Natural killer cell treated with Interleukin-12 subunit alpha and Interleukin-12 subunit beta and Interleukin-15 and Interleukin-18, amount 100 ng/mL, for 72 hours (primary cell): ENCODE measurements at places on chromosomes 16 and 17. TPM values are rescaled to one million over a fixed set of nuclear protein-coding genes. Genes with fewer than 3 reads are reported as not detected.

DNA sequence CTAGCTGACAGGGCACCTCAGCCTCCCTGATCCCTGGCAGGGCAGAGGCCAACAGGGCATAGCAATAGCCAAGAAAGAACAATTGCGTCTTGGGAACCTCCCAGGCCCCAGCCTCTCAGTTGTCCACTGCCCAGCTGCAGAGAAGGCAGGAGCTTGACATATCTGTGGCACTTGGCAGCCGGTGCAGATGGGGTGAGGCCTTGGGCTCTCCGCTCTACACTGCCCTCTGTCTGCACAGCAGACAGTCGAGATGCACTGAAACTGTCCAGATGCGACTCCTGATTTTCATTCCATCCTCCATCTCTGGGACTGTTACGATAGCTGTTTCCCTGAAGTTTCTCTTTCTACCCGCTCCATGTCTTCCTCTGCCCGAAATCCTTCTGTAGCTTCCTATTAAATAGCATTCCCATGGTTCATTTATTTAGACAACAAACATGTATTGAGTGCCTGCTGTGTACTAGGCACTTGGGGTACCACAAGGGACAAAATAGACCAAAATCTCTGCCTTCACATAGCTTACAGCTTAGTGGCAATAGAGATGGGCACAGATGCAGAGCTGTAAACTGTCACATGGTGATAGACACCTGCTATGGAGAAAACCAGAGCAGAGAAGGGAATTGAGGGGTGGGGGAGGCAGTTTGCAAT, 3.3 kb downstream of the POLR3E start:
- no peak for DNase-seq

GRCh38 chr17:34974794-34975785, 5.2 kb upstream of the LIG3 start:
- DNase-seq: no peak

- DNase-seq: no peak
Measured at GRCh38 chr16:5971924-5972323, 874.3 kb upstream of the EEF2KMT start.

- DNase-seq: no peak
Measured at GRCh38 chr17:39754958-39755553, 17.3 kb downstream of the GRB7 start.

GRCh38 chr16:87463722-87464690, 28.8 kb downstream of the ZCCHC14 start:
- DNase-seq: peak; percentile 81

GRCh38 chr17:79446399-79447009, 164.3 kb downstream of the RBFOX3 start:
- no peak for DNase-seq

GRCh38 chr16:30136971-30137605, 14.1 kb upstream of the MAPK3 start:
- DNase-seq: no peak

- no peak for DNase-seq
Measured at GRCh38 chr16:66713076-66713475, 16.5 kb upstream of the CMTM4 start.

DNA sequence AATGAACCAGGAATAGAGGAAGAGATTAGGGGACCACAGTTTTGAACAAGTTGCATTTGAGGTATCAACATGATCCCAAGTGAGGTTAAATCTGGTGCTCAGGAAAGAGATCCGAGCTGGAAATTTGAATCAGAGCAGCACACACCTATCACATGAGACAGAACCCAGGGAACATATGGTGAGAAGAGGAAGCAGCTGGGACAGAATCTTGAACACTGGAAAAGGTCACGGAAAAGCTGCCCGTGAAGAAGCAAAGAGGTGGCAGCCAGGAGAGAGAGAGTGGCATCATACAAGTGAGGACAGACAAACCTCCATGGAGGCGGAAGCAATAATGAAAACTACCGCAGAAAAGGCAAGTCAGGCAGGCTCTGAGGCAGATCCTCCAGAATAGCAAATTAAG, 36.1 kb downstream of the USP31 start:
- DNase-seq: no peak

- DNase-seq: peak; percentile 63
Measured at GRCh38 chr16:28321700-28322411, 29.5 kb downstream of the SBK1 start.

DNA sequence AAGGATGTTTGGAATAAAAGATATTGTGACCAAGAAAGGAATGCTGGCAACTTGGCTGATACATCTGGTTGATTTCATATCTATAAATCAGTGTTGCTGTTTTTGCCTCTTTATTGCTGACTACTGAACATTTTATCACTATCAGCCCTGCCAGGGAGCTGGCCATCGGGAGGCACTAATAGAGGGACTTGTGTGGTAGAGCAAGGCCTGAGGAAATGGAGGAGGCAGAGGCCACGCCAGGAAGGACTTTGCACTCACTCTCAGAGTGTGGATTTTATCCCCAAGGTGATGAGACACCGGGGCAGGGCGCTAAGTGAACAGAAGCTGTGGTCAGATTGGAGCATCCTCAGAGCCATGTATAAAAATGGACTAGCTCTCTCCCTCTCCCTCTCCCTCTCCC, 9.3 kb upstream of the CYB561 start:
- no peak for DNase-seq

GRCh38 chr17:18122990-18123753, 14.6 kb downstream of the MYO15A start:
- no peak for DNase-seq

DNA sequence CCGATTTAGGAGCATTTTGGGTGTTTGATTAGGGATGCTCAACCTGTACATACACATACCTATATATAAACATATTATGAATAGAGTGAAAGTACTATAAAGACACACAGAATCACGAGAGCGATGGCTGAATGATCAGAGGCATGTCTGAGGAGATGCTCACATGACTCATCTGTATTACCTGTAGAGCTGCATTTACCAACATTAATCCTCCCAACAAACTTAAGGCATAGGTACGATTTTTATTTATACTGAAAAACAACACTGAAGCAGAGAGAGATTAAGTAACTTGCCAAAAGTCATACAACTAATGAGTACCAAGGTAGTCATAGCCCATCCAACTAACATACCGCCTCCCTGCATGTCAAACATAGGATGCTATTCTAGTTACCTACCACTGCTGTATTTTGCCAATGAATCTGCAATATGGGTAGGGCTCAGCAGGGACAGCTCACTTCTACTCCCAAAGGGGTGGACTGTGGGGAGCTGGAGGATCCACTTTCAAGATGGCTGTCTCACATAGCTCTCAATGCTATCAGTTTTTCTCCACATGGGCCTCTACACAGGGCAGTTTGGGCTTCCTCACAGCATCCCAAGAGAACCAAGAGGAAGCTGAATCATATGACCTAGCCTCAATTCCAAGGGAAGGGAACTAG, 7.3 kb downstream of the CYB5D1 start:
- no peak for DNase-seq

- DNase-seq: no peak
Measured at GRCh38 chr17:39981207-39981741, 667 bp downstream of the PSMD3 start.

GRCh38 chr17:78313735-78314648, 45.9 kb downstream of the SOCS3 start:
- DNase-seq: no peak

DNA sequence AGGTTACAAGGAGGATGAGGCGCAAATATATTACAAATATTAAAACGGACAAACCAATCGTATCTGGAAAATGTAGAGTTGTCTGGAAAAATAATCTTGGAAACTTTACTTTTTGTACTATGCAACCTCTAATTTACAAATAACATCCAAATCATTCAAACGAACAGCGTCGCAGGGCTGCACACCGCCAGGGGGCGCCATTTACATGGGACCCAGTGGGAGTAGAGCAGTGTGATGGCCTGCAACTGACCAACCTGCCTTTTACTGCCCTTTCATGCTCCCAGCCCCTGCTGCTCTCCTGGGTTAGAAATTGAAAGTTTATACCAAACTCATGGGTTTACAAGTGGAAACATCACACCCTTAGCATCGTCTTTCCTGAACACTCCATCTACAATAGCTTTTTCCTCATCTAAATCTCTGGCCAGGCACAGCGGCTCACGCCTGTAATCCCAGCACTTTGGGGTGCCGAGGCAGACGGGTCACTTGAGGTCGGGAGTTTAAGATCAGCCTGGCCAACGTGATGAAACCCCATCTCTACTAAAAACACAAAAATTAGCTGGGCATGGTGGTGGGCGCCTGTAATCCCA, 10.0 kb downstream of the PITPNC1 start:
- peak; percentile 85 for DNase-seq

- no peak for DNase-seq
Measured at GRCh38 chr17:76193591-76193990, 46.7 kb downstream of the RNF157 start.

- DNase-seq: no peak
Measured at GRCh38 chr16:52404546-52404945, 142.4 kb downstream of the TOX3 start.

- DNase-seq: no peak
Measured at GRCh38 chr17:56570199-56570598, 23.3 kb upstream of the NOG start.

DNA sequence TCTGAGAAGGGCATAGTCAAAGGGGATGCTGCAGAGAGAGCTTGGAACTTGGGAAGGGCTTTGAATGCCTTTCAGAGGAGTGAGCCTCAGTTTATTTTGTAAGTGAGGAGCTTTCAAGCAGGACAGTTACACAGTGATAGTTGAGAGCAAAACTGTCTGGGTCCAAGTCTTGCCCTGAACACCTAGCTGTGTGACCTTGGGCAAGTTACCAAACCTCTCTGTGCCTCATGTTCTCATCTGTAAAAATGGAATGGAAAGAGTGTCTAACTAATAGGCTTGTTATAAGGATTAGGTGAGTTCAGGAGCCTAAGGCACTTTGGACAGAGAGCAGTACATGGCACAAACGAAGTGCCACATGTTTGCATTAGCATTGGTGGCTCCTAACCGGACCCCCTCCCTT, 27.0 kb upstream of the TAC4 start:
- no peak for DNase-seq

DNA sequence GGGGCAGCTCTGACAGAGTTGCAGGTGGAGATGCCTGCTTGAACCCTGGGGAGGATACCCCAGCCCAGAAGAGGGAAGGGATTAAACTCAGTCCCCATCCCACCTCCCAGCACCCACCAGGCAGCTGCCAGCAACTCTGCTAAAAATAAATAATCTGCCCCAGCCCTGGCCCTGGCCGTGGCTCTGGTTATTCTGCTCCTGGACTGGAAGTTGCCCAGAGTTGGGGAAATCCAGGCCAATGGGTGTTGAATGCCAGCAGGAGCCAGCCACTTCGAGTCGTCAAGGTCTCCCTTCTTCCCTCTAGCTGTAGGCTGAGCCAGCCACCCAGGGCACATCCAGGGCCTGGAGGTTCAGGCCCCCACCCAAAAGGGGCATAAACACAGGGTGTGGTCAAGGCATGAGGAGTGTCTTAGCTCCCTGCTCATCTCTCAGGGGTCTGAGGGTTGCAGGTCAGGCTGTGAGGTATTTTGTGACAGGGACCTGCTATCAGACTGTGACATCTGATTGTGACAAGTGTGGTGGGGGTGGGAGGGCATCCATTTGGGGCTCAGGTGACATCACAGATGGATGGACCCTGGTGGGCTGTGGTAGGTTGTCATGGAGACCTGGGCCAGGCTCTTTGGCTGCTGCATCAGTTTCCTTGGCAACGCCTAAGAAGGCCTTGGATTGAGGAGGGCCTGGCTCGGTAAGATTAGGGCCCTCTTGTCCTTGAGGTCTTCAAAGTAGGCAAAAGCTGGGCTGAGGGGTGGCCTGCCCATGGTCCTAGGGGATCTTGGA, 1.0 kb upstream of the RRAD start:
- DNase-seq: no peak

DNA sequence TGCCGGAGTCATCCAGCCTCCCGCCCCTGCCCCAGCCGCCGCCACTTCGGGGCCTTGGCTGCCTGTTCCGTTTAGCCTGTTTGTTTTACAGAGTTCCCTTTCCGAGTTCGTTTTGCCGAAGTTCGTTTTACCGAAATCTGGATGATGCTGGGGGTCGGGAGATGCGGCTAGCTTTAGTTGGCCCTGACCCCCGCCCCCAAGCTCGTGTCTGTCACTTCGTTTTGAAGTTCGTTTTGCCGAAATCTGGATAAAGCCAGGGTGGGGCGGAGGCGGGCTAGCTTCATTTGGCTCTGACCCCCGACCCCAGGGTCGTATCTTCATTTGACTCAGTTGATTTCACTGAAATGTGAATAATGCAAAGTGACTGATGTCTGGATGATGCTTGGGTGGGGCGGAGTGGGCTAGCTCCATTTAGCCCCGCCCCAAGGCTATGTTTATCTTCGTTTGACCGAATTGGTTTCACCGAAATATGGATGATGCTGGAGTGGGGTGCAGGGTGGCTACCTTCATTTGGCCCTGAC, 591 bp downstream of the PSMD7 start:
- DNase-seq: no peak

DNA sequence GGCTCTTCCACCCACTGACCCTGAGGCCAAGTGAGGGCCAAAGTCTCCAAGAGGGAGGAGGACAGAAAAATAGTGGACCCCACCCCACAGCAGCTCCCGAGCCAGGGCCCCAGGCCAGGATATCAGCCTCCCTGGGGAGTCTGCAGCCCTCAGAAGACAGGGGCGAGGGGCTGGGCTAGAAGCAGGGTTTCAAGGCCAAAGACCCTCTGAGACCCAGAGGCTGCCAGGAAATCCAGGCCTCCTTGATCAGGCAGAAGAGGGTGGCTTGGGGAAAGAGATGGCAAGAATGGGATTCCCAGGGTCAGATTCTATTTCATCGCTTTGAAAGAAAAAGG, 156.1 kb downstream of the ZNF423 start:
- DNase-seq: no peak

DNA sequence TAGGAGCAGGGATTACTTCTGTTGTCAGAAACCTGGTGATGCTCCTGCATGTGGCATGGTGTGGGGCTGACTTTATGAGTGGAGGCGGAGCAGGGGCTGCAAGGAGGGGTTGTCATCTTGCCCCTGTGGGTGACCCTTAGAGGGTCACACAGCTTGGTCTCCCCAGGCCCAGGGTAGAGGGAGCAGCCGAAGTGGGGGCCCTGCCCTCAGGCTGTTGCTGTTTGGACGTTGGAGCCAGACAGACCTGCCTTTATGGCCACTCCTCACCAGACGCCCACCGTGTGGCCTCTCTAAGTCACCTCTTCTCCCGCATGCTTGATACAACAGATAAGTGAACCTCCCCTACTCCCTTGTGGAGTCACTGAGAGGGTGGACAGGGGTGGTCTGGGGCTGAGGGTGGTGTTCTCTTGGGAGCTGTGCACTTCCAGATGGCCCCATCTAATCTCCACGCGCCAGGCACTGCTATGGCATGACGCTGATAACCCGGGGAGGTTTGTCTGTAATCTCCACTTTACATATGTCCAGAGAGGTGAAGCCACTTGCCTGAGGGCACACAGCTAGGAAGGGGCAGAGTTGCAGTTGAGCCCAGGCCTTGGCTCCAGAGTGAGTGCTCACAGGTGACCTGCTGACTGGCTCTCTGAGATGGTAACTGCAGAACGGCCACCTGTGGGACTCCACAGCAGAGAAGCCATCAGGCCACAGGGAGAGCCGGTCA, 10.0 kb downstream of the MAP2K3 start:
- no peak for DNase-seq

The MYH13 gene
- not detected for total RNA-seq

The GALR2 gene
- 0.21 TPM for total RNA-seq

The SCIMP gene
- not detected for total RNA-seq

The PYY gene
- not detected for total RNA-seq

The PLEKHH3 gene
- total RNA-seq: not detected

The TEKT5 gene
- not detected for total RNA-seq

The GSDMA gene
- total RNA-seq: 0.24 TPM

The IRF8 gene
- 510 TPM for total RNA-seq

The CLEC18C gene
- not detected for total RNA-seq

The ZNF598 gene
- 83.1 TPM for total RNA-seq
